Tibial artery (tissue), 4 donors: ENCODE measurements at places on chromosomes 1 and 21.

GRCh38 chr1:21685946-21686678 is 17.0 kb upstream of the RAP1GAP start:
- H3K4me3 ChIP-seq, result no peak overlapping the region
- DNase-seq, result no peak
- H3K4me1 ChIP-seq, result no peaks in the 10 kb centered on the region
- H3K27me3 ChIP-seq, result no peaks in the 10 kb centered on the region
- H3K36me3 ChIP-seq, result peaks cover 57% of the 10 kb centered on the region

DNA sequence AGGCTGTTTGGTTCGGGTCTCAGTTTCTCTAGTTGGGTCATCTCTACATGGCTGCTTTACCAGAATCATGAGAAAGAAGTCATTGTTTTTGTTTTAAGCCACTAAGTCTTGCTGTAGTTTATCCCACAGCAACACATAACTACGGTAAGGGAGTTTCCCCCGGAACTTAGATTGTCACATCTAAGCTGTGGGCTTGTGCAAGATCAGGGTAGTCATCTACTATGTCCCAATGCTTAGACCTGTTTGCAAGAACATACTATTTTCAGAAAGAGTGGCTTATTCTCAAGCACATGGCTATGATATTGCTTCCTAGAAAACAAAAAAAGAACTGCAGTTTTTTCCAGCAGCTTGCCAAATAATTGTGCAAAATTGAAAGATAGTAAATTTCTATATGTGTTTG is 18.0 kb upstream of the OLIG2 start:
- H3K4me1 ChIP-seq, result no peaks in the 10 kb centered on the region
- DNase-seq, result no peak
- no peak overlapping the region for H3K27ac ChIP-seq
- H3K4me3 ChIP-seq, result no peak overlapping the region
- H3K27me3 ChIP-seq, result no peaks in the 10 kb centered on the region
- H3K36me3 ChIP-seq, result no peaks in the 10 kb centered on the region

DNA sequence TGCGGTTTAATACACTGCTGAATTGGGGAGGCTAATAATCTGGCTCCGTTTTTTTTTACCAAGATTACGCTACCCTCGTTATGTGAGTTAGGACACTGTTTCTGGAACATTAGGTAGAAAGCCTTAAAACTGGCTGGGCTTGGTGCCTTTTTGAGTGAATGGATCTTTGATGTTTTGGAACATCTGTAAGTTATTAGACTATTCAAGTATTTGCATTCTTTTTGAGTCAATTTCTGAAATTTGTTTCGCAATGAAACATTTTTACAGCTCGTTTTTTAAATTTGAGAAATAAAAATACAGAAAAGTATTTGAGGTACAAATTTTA is 106.9 kb downstream of the LTN1 start:
- no peak for DNase-seq
- H3K4me3 ChIP-seq, result no peak overlapping the region
- H3K4me1 ChIP-seq, result peaks cover 24% of the 10 kb centered on the region
- H3K36me3 ChIP-seq, result peaks cover 23% of the 10 kb centered on the region

- H3K4me1 ChIP-seq, result peaks cover 16% of the 10 kb centered on the region
- no peak for DNase-seq
- H3K27me3 ChIP-seq, result no peaks in the 10 kb centered on the region
- H3K4me3 ChIP-seq, result no peak overlapping the region
- no peaks in the 10 kb centered on the region for H3K36me3 ChIP-seq
- H3K27ac ChIP-seq, result no peak overlapping the region
Measured at GRCh38 chr1:204067935-204068334, 5.0 kb upstream of the SOX13 start.

DNA sequence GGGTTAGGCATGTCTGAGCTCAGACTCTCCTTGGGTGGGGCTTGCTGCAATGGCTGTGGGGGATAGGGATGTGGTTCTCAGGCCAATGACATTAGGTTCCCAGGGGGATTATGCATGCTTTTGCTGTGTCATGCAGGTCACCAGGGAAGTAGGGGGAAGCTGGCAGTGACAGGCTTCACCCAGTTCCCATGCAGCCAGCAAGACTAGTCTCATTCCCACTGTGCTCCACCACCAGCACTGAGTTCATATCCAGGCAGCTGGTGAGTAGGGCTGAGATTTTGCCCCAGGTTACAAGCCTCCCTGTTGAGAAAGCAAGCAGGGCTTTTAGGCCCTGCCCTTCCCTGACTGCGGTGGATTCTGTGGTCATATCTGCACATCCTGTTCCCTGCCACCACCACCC is 32.1 kb upstream of the PLA2G5 start:
- no peak overlapping the region for H3K27ac ChIP-seq
- H3K36me3 ChIP-seq, result no peaks in the 10 kb centered on the region
- DNase-seq, result no peak
- H3K4me3 ChIP-seq, result no peak overlapping the region
- H3K27me3 ChIP-seq, result no peaks in the 10 kb centered on the region

- peaks cover 8% of the 10 kb centered on the region for H3K27me3 ChIP-seq
- no peak overlapping the region for H3K27ac ChIP-seq
- H3K4me1 ChIP-seq, result no peaks in the 10 kb centered on the region
- H3K36me3 ChIP-seq, result no peaks in the 10 kb centered on the region
- no peak overlapping the region for H3K4me3 ChIP-seq
Measured at GRCh38 chr1:7380712-7381111, 390.4 kb upstream of the VAMP3 start.

GRCh38 chr1:219365451-219365850 is 191.8 kb downstream of the LYPLAL1 start:
- no peak overlapping the region for H3K4me3 ChIP-seq
- H3K36me3 ChIP-seq, result no peaks in the 10 kb centered on the region
- no peaks in the 10 kb centered on the region for H3K27me3 ChIP-seq
- DNase-seq, result no peak

GRCh38 chr1:165816826-165817497 is 10.5 kb upstream of the UCK2 start:
- no peak overlapping the region for H3K4me3 ChIP-seq
- no peak for DNase-seq
- no peaks in the 10 kb centered on the region for H3K27me3 ChIP-seq
- no peak overlapping the region for H3K27ac ChIP-seq

- no peaks in the 10 kb centered on the region for H3K27me3 ChIP-seq
- H3K27ac ChIP-seq, result no peak overlapping the region
- H3K36me3 ChIP-seq, result no peaks in the 10 kb centered on the region
- no peak for DNase-seq
- no peaks in the 10 kb centered on the region for H3K4me1 ChIP-seq
Measured at GRCh38 chr1:226047495-226047894, 15.0 kb upstream of the H3-3A start.

DNA sequence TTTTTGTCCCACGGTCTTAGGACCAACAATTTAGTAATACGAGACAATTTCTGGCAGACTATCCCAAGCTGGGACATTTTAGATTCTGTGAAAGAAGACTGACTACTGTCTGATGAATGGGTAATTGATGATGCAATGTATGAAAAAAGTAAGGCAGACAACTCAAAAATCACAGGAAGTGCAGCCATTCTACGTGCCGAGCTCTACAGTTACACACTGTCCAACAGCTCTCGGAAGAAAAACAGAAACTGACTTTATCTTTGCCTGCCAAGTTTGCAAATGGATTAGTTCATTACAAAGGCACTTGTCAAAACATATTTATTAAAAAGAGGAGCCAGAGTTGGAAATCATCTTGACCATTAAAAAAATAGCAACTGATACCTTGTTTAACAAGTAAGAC is 31.3 kb downstream of the ZBTB8B start:
- no peak for DNase-seq
- peak overlapping the region; percentile 7 for H3K27ac ChIP-seq
- H3K4me1 ChIP-seq, result no peaks in the 10 kb centered on the region

DNA sequence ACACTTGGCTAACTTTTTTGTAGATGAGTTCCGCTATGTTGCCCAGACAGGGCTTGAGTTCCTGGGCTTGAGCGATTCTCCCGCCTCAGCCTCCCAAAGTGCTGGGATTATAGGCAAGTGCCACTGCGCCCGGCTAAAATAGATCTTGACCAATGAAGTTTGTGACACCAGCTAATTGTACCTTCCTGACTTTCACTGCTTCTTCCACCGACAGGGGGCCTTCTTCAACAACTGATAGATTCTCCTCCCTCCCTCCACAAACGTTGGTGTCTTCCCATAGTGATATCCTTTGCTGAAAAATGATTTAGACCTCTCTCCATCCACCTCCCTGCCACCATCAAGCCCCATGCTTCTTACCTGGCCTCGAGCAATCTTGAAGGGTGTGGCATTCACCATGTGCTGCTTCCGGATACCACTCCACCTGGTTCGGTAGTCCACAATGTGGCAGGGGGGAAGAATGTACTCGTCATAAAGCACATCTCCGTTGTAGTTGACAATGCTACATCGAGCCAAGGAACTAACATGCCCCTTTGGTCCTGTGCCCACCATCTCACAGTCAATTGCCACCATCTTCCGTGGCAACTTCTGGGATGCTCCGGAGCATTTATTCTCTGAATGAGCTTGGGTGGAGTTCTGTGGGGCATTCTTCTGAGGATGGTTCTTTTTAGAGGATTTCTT is 1.6 kb upstream of the METTL25B start:
- peak; percentile 57 for DNase-seq
- H3K4me1 ChIP-seq, result peaks cover 34% of the 10 kb centered on the region
- H3K36me3 ChIP-seq, result peaks cover 26% of the 10 kb centered on the region

DNA sequence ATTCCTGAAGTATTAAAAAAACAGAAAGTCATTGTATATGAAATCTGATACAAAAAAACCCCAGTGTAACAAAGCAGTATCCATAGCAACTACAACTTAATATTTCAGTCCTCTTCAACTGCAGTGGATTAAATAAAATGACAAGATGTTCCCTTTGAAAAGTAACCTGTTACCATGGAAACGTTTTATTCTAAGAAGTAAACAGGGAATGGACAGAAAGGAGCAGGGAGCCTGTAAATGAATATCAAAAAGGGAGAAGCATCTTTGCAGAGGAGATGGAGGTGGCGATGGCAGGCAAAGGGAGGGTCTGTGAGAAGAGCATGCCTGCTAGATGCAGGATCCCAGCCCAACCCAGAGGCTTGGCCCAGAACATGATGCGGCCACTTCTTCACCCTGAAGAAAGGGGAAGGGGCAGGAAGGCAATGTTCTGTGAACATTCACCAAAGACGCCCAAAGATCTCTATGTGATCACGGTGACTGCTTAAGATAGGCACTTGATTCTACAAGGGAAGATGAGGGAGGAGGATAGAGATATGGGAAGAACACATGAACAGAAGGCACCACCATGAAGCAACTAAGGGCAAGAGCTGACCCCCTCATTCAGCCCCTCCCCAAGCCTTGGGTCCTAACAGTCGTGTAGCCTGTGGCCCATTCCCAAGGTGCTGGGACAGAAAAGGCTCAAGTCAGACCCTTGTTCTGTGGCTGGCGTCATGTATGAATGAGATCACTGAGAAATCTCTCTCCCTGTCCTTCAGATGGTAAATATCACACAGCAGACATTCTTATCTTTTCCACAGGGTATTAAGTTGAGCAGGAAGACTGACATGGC is 200.0 kb downstream of the SLC45A1 start:
- peak overlapping the region; percentile 23 for H3K27ac ChIP-seq
- no peaks in the 10 kb centered on the region for H3K4me1 ChIP-seq
- H3K36me3 ChIP-seq, result no peaks in the 10 kb centered on the region
- H3K4me3 ChIP-seq, result no peak overlapping the region
- no peak for DNase-seq
- H3K27me3 ChIP-seq, result no peaks in the 10 kb centered on the region

DNA sequence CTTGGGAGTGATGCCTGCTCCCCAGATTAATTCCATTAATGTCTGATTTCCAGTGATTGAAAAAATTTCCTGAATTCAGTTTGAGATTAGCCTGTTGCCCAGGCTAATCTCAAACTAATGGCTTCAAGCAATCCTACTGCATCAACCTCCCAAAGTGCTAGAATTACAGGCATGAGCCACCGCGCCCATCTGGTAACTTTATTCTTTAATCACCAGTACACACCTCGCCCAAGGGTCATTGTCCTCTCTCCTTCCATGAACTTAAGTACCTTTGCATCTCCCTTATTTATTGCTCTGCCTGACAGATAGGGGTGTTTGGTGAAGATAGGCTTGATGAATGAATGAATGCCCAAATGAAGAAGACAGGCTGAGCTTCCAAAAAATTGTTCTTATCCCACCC is 366.5 kb downstream of the SIPA1L2 start:
- H3K36me3 ChIP-seq, result no peaks in the 10 kb centered on the region
- no peak for DNase-seq

DNA sequence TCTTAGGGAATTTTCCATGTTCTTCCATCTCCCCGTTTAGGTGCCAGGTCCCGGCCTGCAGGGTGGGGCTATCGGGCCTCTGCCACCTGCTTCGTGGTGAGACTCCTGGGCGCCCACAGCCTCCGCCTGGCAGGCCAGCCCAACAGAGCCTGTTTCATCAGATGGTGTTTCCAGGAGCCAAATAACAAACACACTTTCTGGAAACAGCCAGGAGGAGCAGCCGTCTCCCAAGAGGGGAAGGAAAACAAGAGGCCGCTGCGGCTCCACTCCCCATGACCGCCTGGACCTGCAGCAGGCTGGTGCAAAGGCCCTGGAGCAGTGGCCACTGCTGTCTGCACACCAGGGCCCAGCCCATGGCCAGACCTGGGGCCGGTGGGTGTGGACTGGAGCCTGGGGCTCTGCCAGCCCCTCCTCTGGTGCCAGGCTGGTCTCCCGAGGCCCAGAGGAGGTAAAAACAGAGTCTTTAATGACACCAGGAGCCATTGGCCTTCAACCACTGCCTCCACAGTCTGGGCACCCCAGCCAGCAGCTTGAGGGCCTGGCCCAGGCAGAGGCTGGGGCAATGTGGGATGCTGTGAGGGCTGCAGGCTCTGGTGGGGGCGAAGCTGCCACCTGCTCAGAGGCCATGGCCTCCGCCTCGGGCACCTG is 55.0 kb downstream of the SLX9 start:
- H3K4me1 ChIP-seq, result peaks cover 74% of the 10 kb centered on the region
- H3K27ac ChIP-seq, result peak overlapping the region; percentile 70

DNA sequence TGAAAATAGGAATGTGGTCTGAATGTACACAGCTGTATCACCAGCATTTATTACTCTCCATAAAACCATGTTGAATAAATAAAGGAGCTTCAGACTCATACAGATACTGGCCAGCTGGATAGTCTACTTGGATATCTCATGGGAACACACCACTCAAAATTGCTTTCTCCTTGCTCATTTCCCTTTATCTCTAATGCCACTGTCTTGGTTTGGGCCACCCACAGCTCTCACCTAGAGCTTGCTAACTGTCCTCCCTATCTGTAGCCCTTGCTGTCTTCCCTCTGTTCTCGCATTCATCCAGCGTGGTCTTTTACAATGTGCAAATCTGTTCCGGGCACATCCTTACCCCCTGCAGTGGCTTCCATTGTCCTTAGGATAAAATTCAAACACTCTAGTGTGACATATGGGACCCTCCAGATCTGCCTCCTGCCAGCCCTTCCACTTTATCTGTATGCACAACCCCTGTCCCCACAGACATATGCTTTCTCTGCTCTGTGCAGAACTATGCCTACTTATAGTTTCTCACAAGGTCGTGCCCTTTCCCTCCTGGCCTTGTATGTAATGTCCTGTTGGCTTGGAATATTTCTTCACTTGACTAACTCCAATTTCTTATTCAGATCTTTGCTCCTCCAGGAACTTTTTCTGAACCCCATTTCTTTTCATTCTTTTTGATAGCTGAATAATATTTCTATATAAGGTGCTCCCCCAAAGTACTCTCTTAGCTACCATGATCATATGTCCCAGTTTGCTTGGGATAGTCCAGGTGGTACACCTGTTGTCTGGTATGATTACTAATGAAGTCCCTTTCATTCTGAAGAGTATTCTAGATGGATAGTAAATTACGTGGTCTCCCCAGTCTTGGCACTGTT is 2.9 kb downstream of the FLVCR1 start:
- H3K27me3 ChIP-seq, result no peaks in the 10 kb centered on the region
- DNase-seq, result no peak
- H3K4me1 ChIP-seq, result peaks cover 18% of the 10 kb centered on the region
